ENCODE measurements at places on chromosomes 5 and 9. TPM values are rescaled to one million over a fixed set of nuclear protein-coding genes. Genes with fewer than 3 reads are reported as not detected.

Gene TAF1L
- total RNA-seq = under 0.01 TPM

Gene PTBP3
- total RNA-seq = 13.6 TPM

Gene PCDHGB6
- 5.1 TPM for total RNA-seq

Gene ANKRD33B
- 25.0 TPM for total RNA-seq

Gene SUB1
- 427 TPM for total RNA-seq

Gene ADGRV1
- 0.50 TPM for total RNA-seq

Gene CER1
- total RNA-seq = not detected

Gene BARX1
- total RNA-seq = not detected

Gene AJM1
- total RNA-seq = 1.6 TPM

Gene CAMK2A
- total RNA-seq = 3.8 TPM

Gene TRIM7
- total RNA-seq = 5.3 TPM

Gene CD74
- 7.8 TPM for total RNA-seq

Gene MEIKIN
- not detected for total RNA-seq

Gene SLC1A3
- 8.3 TPM for total RNA-seq

Gene TMC1
- not detected for total RNA-seq

Gene FAM221B
- not detected for total RNA-seq
